ENCODE measurements at places on chromosomes 1 and 21. TPM values are rescaled to one million over a fixed set of nuclear protein-coding genes. Genes with fewer than 3 reads are reported as not detected.

DNA sequence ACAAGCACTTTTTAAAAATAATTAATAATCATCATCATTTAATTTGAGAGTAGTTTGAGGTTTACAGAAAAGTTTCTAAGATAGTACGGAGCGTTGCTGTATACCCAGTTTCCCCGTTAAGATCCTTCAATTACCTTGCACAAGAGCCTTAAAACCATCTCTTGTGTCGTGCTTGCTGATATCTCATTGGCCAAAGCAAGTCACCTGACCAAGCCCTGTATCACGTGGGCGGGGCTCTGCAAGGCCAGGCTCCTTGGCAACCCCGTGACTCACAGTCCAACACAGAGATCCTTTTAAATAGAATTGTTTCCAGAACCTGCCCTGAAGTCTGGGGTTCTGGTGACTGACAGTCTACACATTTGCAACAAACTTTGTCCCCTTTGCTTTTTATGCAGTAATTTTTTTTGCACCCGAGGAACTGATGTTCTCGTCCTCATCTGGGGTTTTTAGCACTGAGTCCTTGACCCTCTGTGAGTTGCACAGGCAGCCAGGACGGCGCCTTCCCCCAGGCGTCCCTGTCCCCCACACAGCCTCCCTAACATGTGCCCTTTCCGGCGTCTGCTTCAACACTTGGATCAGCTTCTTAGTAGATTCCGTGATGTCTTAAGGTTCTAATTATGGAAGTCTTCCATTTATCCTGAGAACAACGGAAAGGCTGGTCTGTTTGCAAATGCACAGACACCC, 183.3 kb upstream of the TMEM51 start:
- no peak for DNase-seq

DNA sequence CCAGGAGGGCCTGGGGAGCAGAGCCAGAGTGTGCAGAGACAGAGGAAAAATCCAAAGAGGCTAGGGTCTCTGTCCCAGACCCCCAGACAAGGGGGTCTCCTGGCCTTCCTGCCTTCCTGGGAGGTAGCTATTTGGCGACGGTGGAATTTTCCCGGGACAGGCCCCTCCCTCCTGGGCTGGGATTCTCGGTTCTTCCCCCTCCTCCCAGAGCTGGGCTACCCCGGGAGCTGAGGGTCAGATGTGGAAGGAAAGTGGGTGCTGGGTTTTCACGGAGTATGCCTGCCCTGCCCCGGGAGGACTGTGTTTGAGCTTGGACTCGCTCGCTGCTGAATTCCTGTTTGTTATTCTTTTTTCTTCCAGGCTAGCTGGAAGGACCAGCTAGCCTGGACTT, 759 bp downstream of the AMPD2 start:
- DNase-seq = peak; percentile 60

DNA sequence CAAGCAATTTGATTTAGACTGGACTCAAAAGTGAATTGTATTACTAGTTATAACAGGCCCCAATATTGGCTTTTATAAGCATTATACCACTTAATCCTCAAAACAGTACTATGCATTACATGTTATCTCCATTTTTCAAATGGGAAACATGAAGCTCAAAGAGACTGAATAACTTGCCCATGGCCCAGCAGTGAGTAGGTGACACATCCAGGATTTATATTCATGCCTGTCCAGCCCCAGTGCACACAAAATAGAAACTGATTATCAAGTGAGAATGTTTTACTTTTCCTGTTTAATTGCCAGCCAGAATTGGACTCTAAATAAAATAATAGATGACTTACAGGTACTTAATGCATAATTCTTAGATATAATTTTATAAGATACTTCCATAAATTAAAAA, 82.9 kb downstream of the NIBAN1 start:
- DNase-seq = no peak

DNA sequence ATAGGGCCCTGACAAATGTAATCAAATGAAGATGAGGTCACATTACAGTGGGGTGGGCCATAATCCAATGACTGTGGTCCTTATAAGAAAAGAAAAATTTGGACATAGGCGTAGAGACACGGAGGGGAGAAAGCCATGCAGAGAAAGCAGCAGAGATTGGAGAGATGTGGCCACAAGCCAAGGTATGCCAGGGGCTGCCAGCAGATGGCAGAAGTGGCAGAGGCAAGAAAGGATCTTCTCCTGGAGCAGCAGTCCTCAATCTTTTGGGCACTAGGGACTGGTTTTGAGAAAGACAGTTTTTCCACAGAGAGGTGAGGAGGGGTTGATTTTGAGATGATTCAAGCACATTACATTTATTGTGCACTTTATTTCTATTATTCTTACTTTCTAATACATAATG, 355.1 kb downstream of the NPHP4 start:
- DNase-seq = peak; percentile 53

GRCh38 chr1:43835082-43836021, 98.2 kb upstream of the ARTN start:
- DNase-seq = no peak

DNA sequence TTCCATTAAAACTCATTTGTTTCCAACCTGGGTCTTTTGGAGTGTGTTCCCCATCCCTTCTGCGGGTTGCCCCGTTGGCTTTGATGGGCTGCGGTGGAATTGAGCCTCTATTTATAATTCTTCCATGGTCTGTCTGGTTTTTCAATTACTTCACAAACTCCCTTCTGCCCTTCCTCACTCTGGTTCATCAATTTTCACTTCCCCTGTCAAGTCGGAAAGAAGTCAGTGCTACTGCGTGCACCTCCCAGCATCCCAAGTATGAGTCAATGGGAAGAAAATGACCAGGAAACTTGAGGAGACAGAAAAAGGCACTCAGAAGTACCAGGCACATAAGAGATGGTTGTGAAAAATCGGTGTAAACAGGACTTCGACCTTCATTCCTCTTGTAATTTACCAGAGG, 126.2 kb downstream of the KAZN start:
- DNase-seq = no peak

DNA sequence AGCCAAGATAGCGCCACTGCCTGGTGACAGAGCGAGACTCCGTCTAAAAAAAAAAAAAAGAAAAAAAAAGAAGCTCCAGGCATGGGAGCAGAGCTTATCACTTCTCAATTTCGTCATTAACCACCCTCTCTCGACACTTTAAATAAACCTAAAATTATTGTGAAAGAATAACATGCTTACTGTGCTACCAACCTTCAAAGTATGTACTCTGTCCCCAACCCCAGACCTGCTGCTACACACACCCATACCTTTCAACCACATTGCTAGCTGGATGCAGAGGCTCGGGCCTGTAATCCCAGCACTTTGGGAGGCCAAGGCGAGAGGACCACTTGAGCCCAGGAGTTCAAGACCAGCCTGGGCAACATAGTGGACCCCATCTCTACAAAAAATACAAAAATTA, 38.7 kb downstream of the GNPAT start:
- DNase-seq = no peak

DNA sequence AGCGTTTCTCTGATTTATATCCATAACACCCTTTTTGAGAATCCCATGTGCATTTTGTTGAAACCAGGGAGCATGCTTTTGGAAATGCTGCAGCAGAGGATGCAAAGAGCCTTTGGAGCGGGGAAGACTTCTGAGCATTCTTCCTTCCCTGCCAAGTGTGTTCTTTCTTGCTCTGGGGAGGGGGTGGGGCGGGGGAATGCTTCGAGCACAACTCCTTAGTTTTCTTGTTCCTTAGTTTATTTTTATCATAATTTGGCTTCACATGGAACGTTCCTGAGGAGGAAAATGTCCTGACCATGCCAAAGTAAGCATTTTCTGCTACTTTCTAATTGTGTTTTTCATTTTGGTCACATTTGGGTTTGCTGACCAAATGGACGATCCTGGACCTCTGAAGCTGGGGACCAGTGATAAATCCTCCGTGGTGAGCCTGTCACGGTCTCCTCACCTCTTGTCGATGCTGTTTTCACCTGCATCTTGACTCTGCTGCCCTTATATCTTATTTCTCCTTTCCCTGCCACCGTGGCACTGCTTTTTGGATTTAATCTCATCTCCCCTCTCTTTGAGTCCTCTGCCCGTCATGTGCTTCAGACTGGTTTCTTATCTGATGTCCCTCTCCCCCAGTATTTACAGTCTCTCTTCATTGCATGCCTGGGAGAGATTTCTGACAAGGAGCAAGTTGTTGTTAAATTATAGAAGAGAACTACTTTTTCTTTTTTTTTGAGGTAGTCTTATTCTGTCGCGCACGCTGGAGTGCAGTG, 2.4 kb downstream of the CTPS1 start:
- DNase-seq = no peak

GRCh38 chr1:183516725-183517124, 44.4 kb downstream of the SMG7 start:
- DNase-seq = no peak

GRCh38 chr1:220705782-220706181, 15.6 kb downstream of the C1orf115 start:
- DNase-seq = no peak

- DNase-seq = no peak
Measured at GRCh38 chr1:90175490-90176167, 180.7 kb downstream of the ZNF326 start.

DNA sequence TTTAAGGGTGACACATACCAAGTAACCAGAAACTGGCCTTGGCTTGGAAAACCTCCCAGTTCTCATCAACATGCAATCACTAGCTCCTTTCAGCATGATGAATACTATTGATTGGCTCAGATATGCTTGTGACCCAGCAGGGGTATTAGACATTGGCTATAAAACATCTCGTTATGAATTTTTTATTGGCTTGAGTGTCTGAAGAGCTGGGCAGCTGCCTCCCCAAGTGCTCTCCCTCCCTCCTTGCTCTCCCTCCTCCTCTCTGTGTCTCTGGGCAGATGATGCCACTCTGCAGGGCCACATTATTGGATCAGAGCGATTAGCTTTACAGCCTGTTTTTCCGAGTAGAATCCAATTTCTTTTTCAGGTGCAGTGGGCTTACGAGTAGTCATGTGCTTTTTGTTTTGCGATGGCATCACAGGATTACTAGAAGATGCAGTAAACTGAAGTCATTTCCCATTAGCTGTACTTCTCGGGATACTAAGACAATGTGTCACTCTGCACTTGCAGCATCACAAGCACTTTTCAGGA, 79.3 kb upstream of the ATF3 start:
- no peak for DNase-seq

DNA sequence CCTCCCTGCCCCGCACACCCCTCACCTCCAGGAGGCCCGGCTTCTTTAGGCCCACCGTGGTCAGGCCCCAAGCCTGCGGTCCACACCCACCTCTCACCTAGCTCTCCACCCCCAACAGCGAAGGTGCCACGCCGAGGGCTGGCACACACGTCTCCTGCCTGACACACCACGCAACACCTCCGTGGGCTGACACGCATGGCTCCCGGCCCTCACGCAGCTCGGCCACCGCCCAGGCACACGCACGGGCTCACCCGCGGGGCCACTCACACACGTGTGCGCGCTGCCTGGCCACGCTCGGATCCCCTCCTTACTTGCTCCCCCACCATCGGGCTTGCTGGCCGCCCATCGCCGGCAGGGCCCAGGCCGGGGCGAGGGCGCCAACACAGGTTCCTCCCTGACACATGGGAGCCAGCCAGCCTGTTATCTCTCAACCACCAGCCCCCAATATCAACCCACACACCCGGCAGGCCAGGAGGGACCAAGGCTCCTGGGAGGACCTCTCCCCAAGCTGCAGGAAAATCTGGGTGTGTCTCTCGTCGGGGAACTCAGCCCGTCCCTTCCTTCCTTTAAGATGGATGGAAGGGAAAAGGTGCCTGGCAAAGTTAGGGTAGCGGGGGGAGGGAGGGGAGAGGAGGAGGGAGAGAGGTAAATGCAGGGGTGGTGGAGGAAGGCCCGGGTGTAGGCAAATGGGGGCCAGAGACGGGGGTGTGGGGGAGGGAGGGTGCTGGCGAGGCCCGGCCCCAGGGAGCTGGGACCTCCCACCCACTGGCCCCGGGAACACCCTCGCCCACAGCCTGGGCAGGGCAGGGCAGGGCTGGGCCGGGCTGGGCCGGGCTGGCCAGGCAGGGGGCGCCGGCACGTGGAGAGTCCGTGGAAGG, 546 bp downstream of the ELOVL1 start:
- no peak for DNase-seq

DNA sequence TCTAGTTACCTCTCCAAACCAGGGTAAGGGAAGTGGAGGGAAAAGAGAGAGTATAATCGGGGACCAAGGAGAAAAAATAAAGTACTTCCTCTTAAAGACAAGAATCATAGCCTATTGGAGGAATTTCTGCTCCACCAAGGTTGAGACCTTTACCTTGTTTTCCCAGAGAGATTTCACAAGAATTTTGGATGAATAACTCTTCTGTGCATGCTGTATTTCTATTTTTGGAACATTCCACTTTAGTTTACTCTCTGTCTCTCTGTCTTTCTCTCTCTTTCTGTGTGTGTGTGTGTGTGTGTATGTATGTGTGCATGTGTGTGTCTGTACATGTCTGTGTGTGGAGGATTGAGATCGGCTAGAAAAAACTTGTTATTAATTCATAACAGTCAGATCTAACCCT, 318.4 kb upstream of the RGS18 start:
- no peak for DNase-seq

GRCh38 chr1:173867141-173867752, 542 bp downstream of the GAS5 start:
- DNase-seq = no peak

DNA sequence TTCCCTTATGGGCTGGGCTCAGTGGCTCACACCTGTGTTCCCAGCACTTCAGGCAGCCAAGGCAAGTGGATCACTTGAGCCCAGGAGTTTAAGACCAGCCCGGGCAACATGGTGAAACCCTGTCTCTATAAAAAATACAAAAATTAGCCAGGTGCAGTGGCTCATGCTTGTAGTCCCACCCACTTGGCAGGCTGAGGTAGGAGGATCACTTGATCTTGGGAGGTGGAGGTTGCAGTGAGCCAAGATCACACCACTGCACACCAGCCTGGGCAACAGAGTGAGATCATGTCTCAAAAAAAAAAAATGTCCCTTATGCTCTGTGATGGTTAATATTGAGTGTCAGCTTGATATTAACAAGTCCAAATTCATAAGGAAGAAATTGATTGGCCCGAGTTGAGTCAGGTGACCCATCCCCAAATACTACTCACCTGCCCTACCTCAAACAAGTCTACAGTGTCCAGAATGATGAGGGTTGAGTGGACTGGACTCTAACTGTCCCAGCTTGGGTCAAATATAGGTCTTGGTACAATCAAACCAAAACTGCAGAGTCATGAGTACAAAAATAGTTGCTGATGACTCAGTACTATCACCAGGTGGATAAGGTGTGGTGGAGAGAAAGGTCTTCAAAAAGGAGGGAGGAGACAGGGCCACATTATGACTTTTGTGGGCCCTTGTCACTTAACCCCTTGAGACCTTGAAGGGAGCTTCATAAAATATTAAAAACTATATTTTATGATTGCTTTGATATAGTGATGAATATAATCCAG, 161.0 kb downstream of the ZNF326 start:
- DNase-seq = no peak

DNA sequence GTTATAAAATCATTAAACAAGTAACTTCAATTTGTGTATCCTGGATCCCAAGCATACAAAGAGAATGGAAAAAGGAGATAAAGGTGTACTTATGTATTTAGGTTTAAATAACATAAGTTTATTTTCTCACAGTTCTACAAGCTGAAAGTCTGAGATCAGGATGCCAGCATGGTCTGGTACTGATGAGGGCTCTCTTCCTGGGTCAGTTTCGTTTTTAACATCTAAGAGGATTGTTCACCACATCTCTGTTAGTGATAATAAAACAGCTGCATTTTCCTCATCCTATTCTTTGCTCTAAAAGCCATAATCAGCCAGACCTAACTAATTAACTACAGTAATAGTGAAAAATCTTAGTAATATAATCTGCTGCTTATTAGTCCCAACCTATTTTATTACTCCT, 5.2 kb downstream of the EGLN1 start:
- DNase-seq = no peak

The SH2D1B gene
- 0.10 TPM for total RNA-seq

The SPATA45 gene
- total RNA-seq = not detected

The KCNJ6 gene
- total RNA-seq = not detected
